ENCODE measurements at places on chromosomes 7 and 10.

DNA sequence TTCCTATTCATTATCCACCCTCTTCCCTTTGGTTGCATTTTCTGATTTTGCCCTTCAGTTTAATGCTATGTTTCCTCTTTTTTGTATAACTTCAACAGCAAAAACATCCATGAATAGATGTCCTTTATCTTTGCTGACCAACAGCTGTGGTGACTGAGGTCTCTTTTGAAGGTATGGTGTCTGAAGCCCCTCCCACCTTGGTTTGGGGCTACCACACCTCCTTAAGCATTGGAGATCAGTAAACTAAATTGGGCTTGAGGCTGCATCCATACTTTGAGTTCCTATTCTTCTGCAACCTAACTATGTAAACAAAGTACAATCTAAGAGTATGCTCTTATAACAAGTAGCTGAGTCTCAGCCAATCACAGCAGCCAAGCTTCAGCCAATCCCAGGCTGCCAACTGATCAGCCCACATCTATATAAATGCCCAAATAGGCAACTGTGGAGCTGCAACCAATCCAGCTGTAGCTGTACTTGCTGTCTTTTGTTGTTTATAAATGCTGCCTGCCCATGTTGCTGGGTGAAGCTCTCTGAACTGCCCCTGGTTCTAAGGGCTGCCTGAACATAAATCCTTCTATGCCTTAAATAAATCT lies 69.4 kb upstream of the PDLIM1 start:
- DNase-seq = no peak

GRCh38 chr10:70992436-70992835 lies 104.1 kb upstream of the PCBD1 start:
- DNase-seq = no peak

GRCh38 chr10:79022565-79023230 lies 46.1 kb upstream of the ZMIZ1 start:
- DNase-seq = no peak

GRCh38 chr10:102117391-102118159 lies 2.6 kb downstream of the LDB1 start:
- DNase-seq = peak; percentile 65

DNA sequence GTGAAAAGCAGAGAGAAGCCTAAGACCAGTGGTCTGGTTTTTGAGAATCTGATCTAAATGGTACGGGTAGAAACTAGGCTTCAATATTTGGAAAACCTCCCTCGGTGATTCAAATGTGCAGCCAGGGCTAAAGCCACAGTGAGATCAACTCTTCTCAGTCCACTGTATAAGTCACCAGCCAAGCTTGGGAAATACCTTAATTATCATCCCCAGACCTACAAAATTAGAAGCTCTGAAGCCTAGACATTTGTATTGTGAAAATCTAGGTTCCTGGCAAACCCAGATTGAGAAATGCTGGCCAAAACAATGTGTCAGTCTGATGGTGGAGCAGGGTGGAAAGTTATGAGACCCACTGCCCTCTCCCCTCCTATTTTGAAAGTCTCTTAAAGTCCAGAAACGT lies 131.7 kb downstream of the DGKI start:
- no peak for DNase-seq

- peak; percentile 30 for DNase-seq
Observed at GRCh38 chr7:134470864-134471263, 12.0 kb upstream of the AKR1B1 start.

DNA sequence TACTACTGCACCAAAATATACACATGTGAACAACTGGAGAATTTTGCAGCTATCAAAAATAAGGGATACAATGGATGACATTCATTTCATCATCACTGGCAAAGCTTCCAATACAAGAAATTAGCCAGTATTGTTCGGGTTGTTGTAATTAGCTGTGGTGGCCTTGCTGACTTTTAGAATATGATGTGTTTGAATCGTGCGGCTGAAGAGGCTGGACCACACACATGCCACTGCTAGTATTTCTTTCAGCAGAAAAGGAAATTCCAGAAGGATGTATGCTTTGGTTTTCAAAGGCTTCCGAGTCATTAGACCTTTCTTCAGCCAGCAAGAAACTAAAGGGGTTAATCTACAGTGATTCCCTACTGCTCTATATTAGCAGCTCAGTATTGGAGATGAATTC lies 16.6 kb downstream of the RPP38 start:
- DNase-seq = no peak

- no peak for DNase-seq
Observed at GRCh38 chr7:148209643-148210190, 380.8 kb upstream of the C7orf33 start.

- no peak for DNase-seq
Observed at GRCh38 chr10:108166401-108166800, 1001.9 kb upstream of the SORCS1 start.

DNA sequence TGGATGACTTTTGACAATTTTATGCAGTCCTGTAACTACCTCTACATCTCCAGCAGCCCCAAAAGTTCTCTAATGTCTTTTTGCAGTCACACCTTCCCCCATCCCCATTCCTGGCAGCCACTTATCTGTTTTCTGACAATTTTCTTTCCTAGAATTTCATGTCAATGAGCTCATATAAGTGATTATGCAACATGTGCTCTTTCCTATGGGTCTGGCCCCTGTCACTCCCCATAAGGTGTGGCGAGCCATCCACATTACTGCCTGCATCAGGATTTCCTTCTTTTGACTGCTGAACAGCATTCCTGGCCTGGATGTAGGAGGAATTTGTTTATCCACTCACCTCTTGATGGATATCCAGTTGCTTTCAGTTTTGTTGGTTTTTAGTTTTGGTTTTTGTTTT lies 146.7 kb upstream of the MGMT start:
- no peak for DNase-seq

DNA sequence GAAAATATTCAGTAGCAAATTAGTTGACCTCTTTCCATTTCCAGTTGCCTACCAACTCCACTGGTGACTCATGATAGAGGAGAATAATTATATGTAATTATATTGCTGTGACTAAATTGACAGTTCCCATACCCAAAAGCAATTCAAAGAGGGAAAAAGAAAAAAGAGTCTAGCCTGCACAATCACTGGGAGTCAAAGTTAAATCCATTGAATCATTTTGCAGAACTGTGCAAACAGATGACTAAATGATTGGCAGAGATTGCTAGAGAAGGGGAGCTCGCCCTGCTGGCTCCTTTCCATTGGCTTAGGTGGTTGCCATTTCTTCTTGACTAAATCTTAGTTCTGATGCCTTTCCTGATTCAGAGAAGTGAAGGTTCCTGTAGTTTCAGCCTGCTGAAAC lies 1228.6 kb upstream of the SORCS1 start:
- DNase-seq = no peak

- no peak for DNase-seq
Observed at GRCh38 chr10:14060320-14061070, 270.2 kb downstream of the FRMD4A start.

GRCh38 chr10:101485681-101486554 lies 102.1 kb downstream of the POLL start:
- DNase-seq = no peak

DNA sequence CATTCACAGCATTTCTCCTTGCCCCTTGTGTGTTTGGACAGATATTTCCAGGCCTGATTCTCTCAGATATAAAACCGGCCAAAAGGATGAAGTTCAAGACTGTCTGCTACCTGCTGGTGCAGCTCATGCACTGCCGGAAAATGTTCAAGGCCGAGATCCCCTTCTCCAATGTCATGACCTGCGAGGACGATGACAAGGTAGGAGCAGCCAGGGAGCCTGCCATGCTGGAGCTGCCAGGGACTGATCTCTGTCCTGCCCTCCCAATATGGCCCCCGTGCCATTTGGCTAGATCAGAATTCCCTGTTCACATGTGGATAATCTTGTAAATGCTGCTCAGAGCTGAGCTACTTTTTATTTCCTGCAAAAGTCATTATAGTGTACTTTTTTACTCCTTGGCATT lies 87.8 kb downstream of the ADCY1 start:
- DNase-seq = no peak

DNA sequence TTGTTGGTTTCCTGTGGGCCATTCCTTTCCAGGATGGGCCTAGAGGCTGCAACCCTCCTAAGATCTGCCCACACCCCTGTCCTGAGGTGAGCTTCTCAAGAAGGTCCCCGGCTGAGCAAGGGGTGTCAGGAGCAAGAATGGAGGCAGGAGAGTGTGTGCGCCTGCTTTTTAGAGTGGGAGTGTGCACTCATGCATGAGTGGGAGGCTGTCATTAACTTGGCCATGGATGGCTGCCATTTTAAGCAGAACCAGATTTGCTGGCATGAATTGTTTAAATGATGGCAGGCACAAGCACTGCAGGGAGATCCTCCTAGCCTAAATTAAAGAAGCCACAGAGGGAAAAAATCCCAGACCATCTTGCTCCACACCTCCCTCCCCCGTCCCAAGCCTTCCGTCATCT lies 2.9 kb upstream of the SGPL1 start:
- DNase-seq = no peak

Measured in keratinocyte (primary cell).